Effector CD4-positive, alpha-beta T cell (primary cell): ENCODE measurements at places on chromosomes 1 and 21.

DNA sequence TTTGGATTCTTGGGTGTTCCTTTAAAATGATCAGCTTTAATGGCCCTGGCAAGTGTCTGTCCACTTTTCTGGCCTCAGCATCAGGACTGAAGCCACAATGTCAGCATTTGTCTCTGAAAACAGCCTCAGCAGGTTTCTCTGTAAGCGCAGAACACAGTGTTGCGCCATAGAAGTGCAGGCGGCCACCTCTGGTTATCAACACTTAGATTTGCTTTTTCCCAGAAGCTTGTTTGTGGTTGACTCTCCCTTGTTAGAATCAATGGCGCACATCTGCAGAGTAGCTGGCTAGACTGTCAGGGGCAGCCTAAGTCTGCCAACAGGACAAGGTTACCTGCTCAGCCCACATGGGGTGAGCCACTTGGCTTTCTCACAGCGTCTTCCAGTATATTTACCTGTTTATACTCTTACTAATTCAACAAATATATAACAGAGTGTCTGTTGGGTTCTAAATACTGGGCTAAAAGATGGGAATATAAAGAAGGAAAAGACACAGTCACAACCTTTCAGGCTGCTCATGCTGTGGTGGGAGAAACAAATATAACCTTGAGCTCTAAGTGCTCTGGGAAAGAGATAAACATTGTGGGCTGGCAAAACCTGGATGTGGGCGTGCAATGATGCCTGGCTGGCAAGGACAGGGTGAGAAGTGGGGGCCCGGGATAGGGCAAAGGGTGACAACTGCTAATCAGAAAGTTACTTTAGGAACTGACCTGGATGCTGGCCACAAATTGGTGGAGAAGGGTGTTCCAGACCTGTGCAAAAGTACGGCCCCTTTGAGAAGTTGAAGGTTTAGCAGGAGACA, 149.3 kb upstream of the KIAA0040 start:
- DNase-seq, result no peak

DNA sequence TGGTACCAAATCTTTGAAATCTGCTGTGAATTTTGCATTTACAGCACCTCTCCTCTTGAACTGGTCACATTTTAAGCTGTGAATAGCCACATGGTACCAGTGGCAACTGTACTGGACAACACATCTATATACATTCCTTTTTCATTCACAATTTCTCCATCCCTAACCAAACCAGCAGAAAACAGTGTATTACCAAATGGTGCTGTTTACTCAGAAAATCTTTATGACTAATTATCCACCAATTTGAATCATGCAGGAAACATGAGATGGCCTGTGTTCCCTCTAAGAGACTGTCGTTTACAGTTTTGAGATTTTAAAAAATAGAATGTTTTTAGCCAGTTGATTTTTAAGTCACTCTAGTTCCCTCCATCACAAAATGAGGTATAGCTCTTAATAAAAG, 17.6 kb upstream of the CCT8 start:
- DNase-seq, result no peak

DNA sequence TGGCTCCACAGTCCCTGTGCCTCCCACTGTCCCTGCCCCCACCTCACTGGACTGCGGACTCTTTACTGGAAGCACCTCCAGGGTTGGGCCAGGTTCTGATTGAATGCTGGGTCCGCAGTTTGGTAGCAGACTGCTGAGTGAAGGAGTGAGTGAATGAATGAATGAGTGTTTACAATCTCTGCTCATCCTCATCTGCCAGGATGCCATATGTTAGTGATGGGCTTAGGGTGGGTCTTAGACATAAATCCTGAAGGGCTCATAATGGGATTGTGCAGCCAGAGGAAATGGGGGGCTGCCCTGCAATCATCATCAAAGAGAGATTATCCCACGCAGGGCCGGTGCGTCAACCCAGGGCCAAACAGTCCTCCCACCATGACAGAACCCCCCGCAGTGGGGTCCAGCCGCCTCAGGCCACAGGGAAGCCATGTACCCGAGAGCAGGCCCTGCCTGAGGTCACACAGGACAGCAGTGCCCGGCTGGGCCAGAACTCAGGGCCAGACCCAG, 26.1 kb downstream of the SLC1A7 start:
- no peak for DNase-seq

DNA sequence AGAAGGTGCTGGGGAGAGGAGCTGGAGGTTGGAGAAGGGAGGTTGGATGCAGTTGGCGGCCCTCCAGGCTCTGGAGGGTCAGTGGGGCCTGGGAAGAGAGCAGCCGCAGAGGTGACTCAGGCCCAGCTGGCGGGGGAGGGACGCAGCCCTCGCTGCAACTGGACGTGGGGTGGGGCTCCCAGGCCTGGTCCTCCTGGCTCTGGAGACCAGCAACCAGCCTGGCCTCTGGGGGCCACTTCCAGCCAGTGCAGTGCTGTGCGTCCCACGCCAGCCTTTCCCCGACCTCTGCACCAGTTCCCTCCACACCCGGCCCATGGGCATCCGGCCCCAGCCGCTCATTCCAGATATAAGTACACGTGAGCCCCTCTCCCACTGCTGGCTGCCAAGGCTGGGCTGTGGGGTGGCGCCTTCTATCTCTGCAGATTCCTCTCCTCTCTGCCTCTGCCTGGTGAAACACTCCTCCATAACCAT, 38.0 kb upstream of the COL18A1 start:
- no peak for DNase-seq

DNA sequence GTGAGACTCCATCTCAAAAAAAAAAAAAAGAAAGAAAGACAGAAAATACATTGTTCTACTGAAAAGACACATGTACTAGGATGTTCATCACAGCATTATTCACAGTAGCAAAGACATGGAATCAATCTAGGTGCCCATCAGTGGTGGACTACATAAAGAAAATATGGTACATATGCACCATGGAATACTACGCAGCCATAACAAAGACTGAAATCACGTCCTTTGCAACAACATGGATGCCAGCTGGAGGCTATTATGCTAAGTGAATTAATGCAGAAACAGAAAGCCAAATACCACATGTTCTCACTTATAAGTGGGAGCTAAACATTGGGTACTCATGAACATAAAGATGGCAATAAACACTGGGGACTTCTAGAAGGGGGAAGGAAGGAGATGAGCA, 48.9 kb upstream of the SLC19A2 start:
- no peak for DNase-seq

DNA sequence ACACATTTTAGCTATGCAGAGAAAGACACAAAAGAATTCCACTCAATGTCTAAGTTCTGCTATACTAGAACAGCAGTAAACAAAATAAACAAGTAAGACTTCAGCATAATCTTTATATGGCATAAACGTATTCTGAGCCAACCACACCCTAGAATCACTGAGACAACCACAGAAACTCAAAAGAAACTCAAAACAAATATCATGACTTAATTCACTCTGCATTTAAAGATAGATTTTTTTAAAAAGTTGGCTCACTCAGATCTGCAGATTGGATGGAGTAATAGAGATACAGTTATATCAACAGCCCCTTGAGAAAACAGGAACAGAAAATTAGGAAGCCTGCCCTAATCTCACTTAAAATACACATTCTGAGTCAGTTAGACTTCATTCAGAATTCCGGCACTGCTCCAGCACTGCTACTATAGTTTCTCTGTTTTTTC, 95.0 kb downstream of the COL24A1 start:
- DNase-seq, result no peak

DNA sequence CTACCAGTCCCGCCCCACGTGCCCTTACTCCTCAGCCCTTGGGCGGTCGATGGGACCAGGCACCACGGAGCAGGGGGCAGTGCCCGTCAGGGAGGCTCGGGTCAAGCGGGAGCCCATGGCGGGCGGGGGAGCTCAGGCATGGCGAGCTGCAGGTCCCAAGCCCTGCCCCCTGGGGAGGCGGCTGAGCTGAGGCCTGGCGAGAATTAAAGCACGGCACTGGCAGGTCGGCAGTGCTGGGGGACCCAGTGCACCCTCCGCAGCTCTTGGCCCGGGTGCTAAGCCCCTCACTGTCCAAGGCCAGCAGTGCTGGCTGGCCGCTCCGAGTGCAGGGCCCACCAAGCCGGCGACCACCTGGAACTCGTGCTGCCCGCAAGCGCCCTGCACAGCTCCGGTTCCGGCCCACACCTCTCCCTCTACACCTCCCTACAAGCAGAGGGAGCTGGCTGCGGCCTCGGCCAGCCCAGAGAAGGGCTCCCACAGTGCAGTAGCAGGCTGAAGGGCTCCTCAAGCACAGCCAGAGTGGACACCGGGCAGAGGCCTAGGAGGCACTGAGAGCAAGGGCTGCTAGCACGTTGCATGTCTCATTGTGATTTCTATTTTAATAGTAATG, 166.8 kb upstream of the FMN2 start:
- DNase-seq, result no peak

DNA sequence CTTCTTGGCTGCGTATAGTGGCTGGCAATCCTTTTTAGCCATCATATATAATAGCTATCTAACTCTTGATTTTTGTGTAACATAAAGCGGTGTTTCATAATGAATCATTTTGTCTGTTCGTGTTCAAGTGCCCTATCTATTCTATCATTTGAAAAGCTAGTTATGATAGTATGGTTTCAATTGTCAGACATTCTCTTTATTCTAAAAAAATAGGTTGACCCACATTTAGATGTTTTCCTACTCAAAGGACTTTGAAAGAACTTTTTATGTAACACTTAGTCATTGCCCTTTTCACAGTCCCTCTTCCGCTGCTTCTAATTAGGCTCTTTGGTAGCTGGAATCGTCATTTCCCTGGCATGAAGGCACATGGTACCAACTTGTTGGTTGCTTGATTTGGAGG, 272.2 kb upstream of the B3GALT2 start:
- DNase-seq, result no peak

DNA sequence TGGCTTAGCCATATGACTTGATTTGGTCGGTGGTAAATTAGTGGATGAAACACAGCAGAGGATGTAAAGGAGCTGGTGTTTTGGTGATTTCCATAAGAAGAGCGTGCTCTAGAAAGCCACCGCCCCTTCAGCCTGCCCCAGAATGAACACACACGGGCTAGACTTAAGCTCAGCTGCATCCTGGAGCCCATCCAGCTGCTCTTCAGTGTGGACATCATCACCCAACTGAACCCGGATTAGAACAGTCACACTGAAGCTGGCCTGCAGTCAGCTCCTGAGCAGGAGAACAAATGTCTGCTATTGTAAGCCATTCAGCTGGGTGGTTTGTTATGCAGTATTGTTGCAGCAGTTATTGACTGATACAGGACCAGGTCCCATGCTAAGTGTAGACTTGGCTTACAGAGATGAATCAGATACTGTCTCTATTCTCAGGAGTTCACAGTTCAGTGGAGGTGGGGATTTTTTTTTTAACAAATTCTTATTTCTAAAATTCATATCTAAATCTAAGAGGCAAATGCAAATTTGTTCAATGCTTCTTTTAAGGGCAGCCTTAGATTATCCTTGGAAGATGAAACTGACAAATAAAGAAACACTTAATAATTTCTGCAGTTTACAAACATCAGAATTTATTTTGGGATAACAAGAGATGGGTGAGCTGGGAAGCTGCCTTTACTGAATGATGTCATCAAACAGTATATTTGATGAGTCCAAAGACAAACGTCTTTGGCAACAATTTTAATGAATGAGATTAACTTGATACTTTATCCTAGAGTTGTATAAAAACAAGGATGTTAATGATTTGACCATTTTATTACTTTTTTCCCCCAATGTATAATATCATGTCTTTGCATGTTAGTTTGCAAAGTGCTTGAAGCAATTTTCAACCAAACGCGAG, 251.2 kb downstream of the TRABD2B start:
- no peak for DNase-seq

DNA sequence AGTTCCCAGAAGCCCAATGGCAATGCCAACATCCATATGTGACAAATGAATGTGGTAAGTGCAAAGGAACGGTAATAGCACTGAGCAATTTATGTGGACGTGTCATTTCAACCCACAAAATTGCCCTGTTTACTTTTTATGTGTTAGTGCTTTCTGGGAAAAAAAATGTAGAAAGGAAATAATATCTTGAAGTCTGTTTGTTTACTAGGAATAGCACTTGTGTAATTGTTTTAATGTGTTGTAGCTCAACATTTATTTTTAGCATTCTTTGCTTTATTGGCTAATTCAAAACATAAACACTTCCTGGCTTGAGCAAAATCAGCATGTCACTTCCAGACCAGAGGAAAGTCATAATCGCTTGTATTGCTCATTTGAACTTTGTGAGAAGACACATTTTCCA, 224.8 kb upstream of the KCNK2 start:
- DNase-seq, result no peak

DNA sequence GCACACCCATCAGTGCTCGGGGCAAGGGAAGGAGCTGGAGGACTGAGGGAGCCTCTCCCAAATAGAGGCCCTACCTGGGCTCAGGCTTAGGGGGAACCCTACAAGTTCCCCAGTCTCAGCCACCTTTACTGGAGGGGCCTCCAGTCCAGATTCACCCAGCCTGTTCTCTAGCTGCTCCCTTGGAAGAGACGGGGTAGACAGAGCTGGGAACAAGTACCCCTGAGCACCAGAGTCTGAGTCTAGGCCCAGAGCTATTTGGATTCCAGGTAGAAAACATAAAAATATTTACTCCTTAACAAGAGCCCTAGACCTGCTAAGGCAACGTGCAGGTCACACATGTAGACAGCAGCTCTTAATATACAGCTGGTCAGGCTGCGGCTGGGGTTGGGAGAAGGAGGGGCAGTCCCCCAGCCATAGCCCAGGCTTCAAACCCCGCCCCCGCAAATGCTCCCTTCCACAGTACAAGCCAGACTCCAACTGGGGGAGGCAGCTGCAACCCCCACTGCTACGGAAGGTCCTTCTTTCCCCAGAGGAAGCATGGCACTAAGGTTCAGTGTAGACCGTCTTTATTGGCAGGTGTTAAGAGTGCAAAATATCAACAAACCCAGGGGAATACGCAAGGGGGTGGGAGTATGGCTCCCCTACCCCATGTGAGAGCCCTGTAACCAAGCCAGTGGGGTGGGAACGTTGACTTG, 8.0 kb downstream of the TENT5B start:
- no peak for DNase-seq

DNA sequence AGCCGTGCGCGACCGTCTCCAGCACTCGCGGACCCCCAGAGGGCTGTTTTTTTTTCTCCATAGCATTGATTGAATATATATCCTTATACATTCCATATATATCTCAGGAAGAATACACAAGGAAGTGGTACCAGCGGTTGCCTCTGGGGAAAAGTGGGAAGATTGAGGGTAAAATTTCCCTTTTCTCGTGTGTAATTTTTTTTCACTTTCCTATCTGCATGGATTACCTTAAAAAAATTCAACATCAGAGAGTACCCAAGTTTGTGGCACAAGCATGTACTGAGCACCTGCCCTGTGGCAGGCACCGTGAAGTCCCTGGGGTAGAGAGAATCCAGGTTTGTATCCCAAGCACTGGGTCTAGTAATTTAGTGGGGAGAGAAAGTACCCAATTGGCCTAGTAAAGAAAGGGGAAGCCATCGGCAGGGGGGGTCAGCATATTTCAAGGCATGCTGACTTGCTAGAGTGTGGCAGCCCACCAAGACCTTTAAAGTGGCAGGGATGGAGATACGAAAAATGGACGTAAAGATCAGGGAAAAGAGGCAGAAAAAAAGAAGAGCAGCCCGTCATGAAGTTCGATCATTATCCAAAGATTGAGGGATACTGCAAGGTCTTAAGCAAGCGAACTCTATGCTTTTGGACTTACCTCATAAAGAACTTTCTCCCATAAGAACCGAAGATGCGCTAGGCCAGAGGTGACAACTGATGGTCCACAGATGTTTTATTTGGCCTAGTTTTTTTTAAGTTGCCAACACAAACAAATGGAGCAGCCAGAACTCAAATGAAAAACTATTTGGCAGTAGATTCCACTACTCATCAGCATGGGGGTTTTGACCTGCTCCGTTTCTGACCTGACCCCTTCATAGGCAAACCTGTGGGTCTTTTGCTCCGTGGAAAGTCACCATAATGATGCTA, 1.5 kb upstream of the HMGN1 start:
- no peak for DNase-seq
